ENCODE measurements at places on chromosomes 6 and 20. TPM values are rescaled to one million over a fixed set of nuclear protein-coding genes. Genes with fewer than 3 reads are reported as not detected.

GRCh38 chr6:30776390-30777154 lies 32.2 kb upstream of the IER3 start:
- DNase-seq, result no peak

- DNase-seq, result peak; percentile 15
Measured at GRCh38 chr20:9514461-9515213, at the start of gene LAMP5. TSS of gene LAMP5 (plus strand) at chr20:9514590. CDS start at chr20:9514853, 263 bp downstream.

GRCh38 chr6:21321076-21321475 lies 272.5 kb upstream of the SOX4 start:
- DNase-seq, result no peak

DNA sequence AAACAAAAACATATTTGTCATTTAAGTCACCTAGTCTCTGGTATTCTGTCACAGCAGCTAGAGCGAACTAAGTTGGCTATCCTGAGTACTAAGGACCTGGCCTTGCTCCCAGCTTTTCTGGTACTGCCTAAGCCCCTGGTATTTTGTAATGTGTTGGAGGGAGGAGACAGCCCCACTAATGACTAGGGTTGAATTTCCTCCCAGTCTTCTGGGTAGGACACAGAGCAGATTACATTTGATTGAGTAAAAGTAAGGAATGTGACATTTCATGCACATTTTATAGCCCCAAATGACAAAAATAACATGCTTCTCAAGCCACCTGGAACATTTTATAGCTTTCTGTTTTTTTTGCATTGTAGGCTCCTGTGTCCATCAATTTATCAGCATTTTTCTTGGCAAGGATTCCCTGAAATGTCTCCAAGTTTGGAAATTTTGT lies 47.9 kb upstream of the DDR1 start:
- no peak for DNase-seq

ZNF311 gene
- 5.5 TPM for total RNA-seq

DNA sequence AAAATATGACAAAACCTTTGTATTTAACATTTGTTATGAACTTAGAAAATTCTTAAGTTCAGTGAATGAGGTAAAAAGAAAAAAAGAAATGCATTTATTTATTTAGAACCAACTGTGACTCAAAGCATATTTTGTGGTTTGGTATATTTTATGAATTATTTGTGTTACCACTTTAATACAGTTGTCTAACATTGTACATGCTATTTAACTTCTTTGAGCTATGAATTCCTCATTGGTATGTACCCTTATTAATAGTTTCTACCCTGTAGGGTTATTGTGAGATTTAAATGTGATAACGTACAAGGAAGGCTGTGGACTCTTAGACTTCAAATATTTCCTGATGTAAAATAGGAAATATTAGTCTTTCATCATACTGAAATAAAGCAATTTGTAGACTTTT lies 162.6 kb downstream of the MMUT start:
- DNase-seq, result no peak

- DNase-seq, result no peak
Measured at GRCh38 chr6:150846641-150847040, 18.9 kb upstream of the MTHFD1L start.

- DNase-seq, result no peak
Measured at GRCh38 chr6:75052491-75052890, 153.4 kb downstream of the COL12A1 start.

DNA sequence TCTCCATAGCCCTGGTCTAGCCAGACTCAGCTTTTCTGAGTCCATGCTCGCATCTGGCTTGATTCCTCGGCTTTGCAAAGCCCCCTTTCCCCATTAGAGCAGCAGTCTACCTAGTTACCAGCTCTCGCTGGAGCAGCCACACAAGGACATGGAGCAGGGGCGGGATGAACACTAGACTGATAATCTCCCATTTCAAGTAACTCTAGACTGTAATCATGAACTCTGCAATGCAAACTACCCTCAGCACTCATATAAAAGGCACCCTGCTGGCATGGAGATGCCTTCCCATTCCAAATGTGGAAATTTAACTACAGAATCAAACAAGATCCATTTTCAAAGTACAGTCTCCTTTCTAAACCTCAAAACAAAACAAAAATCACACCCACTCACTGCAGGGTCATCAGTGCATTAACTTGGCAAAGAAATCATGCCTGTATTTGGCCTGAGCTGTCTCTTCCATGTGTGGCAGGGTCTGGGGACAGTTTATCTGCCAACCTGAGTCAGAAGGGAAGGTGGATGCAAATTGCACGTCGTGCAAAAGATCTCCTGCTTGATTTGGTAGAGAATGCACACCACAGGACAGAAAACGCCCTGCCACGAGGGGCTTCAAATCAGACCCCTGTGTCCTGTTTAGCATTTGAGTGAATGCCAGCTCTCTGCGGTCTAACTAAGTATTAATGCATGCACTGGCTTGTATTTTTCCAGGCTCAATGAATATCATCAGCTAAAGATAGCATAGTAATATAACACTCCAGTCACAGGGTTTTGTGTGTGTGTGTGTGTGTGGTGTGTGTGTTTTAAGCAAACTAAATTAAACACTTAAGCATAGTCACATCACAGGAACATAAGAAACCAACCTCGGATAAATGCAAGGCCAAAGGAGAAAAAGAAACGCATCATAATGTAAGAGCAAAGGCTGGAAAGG lies 85.3 kb downstream of the MYLK4 start:
- no peak for DNase-seq

MYH7B gene
- total RNA-seq, result 0.45 TPM

- no peak for DNase-seq
Measured at GRCh38 chr6:41573985-41574384, 27.8 kb downstream of the FOXP4 start.

- DNase-seq, result no peak
Measured at GRCh38 chr6:32096394-32097258, 12.5 kb downstream of the TNXB start.

DNA sequence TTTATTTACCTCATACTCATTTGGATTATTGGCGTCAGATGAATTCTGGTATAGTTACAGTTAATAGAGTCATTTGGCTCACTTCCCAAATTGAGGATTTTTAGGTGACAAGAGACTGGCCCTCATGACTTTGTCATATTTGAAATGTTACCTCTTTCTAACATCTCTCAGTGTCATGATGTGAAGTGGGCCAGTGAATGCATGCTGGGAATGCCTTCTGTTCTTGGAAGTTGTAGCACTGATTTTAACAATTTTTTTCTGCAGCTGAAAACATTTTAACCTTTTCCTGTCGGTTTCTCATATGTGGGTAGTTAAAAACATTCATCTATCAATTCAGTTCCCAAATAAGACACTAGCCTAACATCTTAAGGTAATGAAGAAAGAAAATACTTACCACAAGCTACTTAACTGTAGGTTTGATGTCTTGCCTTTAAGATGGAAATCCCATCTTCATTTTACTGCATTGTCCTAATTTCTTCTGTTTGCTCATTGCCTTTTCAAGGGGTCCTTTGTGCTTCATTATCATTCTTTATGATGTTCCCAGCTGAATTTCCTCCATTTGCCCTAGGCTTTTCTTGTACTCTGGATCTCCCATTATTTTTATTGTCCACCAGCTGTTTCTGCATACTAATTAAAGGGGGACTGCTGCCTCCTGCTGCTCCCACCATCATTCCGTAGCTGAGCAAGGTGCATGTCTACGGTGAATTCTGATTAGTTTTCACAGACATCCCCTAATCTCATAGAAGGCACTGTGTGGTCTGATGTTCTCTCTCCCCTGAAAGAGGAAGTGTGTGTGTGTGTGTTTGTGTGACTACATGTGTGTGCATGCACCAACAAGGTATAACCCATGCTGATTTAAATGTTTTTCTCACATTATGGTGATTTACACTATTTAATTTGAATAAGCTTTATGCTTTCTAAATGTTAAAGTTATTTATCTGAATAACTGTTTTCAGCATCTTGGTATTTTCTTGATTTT lies 109.5 kb downstream of the B3GAT2 start:
- peak; percentile 39 for DNase-seq

- no peak for DNase-seq
Measured at GRCh38 chr6:9307786-9308185, 872.4 kb upstream of the SLC35B3 start.

DNA sequence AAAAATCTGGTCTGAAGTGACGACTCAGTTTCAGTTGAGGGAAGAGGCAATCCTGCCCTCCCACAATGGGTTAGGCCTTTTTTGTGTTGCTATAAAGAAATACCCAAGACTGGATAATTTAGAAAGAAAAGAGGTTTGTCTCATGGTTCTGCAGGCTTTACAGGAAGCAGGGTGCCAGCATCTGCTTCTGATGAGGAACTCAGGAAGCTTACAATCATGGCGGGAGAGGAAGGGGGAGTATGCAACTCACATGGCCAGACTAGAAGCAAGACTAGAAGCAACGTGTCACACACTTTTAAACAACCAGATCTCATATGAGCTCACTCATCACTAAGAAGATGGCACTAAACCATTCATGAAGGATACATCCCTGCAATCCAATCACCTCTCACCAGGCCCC lies 529.3 kb downstream of the KIF16B start:
- no peak for DNase-seq

DNA sequence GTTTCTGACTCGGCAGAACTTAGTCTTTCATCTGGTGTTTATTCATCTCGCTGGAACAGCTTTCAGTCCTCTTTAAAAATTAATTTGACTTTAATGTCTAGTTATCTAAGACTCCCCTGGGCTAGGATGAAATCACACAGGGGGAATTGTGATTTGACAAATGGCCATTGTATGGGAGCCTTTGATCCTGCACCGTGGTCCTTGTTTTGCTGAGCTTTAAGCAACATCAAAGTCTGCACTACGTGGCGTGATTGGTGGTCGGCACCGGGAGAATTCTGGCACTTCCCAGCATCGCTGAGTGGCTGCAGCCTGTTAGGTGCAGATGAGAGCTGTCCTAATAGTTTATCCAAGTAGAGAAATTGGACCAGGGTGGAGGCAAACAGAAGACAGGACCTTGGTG lies 146.9 kb downstream of the TBC1D7 start:
- no peak for DNase-seq

DNA sequence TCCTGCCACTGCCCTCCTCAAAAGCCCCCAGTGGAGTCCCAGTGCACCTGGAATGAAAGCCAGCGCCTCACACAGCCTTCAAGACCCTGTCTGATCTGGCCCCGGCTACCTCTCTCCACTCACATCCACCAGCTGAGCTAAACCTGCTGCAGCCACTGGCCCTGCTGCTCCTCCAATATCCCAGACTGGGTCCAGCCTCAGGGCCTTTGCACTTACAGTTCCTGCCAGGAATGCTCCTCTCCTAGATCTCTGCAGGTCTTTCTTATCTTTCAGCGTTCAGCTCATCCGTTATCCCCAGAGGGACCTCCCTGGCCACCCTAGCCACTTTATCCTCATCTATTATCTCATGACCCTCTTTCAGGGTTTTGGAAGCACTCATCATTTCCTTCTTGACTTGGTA lies 68.8 kb downstream of the KCNB1 start:
- no peak for DNase-seq

DNA sequence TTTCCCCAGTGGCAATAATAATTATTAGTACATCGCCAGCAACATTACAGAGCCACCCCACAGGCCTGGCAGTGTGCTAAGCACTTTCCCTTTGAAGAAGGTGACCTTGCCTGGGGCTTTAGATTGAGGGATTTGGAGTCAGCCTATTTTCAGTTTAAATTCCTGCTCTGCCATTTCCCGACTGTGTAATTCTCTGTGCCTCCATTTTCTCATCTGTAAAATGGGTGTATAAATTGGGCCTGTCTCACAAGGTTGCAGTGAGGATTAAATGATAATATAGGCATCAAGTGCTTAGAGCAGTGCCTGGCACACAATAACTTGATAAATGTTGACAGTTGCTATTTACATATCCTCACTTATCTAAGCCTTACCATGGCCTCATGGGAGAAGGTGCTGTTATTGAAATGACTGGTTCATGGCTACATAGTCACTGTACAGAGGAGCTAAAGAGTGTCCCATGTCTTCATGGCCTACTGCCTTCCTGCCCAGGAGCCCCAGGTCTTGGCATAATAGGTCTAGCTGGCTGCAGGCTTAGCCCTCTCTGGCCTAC lies 5.1 kb upstream of the SCRT2 start:
- no peak for DNase-seq

DNA sequence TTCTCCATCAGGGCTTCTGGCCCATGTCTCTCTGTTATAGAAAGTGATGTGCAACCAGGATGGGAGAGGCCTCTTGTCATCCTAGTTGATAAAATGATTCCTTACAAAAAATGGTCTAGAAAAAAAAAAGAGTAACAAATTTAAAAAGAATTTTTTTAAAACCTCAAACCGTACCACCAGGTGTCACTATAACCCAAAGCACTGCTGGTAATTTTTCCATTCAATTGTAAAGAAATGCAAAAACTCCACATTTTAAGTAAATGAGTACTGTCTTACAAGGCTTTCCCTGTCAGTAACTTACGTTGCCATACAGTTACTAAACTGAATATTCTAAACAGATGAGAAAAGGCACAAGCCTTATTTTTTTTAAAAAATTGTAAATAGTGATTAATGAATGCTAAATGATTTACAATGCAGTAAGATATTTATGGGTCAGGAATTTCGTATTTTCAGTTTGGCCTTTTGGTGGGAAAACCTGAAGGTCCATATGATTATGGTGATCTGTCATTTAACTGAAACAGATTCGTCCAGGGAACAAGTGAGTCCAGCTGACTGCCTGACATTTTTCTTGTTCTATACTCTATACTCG lies 95.4 kb downstream of the OGFRL1 start:
- peak; percentile 13 for DNase-seq

GRCh38 chr6:23656255-23657194 lies 469.5 kb upstream of the NRSN1 start:
- DNase-seq, result no peak

DNA sequence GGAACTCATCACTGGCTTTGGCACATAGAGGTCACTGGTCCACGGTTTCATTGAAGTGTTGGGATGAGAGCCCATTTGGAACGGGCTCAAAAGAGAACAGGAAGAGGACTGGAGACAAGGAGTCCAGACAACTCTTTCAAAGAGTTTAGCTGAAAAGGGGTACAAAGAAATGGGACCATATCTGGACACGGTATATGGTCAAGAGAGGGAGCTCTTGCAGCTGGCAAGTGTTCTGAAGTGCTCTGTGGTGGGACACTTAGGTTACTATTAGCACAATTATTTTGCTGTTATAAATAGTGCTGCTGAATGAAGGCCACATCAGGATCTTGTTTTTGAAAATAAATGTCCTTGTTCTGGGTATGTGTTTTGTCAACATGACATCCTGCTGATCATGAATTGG lies 4.6 kb downstream of the SGK2 start:
- no peak for DNase-seq

DNA sequence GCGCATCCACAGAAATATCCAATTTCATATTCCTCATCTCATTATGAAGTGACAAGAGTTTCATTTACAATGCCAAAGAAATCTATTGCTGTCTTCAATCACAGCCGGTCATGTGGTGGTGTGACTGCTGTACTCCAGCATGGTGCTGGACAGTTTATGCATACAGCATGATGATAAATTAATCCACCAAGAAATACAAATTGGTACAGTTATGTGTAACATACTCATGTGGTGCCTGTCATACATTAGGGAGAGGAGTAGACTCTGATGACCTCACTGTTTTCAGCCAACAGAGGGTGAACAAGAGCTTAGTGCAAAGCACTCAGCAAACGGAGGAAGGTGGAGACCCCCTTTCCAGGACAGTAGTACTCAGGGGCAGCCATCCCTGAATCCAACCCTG lies 178.4 kb upstream of the SYNDIG1 start:
- DNase-seq, result no peak

SUMO4 gene
- total RNA-seq, result 12.2 TPM

- no peak for DNase-seq
Measured at GRCh38 chr6:72620871-72621290, 983 bp upstream of the KCNQ5 start.

- DNase-seq, result no peak
Measured at GRCh38 chr6:72724545-72724944, 102.7 kb downstream of the KCNQ5 start.

EEF1A2 gene
- total RNA-seq, result 78.4 TPM

USP49 gene
- total RNA-seq, result 18.5 TPM

OPN5 gene
- total RNA-seq, result not detected

GRCh38 chr20:60553095-60553494 lies 594.9 kb downstream of the CDH26 start:
- no peak for DNase-seq
